CD4-positive, alpha-beta T cell treated with Interleukin-17A for 4 hours (primary cell): ENCODE measurements at places on chromosomes 11 and 22.

DNA sequence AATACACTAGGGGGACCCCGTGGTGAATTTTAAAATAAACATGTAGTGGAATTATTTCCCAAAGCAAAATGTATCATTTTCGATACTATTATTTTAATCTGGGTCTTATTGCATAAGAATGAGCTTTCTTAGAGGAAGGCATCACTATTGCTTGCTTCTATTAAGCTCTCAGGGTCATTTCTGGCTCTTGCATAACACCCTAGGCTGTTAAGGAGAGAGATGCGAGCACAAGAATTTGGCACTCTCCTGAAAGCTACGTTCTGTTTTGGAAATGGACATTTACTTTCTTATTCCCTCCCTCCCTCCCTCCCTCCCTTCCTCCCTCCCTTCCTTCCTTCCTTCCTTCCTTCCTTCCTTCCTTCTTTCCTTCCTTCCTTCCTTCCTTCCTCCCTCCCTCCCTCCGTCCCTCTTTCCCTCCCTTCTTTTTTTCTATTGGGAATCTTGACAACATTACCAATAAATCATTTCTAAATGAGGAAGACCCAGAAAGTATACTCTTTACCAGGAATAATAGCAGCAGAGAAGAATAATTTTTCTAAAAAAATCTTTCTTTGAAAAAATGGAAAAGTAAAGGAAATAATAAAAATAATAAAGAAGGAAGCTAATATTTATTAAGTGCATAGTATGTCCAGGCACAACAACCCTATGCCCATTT is 83.6 kb upstream of the BDNF start:
- DNase-seq = no peak

DNA sequence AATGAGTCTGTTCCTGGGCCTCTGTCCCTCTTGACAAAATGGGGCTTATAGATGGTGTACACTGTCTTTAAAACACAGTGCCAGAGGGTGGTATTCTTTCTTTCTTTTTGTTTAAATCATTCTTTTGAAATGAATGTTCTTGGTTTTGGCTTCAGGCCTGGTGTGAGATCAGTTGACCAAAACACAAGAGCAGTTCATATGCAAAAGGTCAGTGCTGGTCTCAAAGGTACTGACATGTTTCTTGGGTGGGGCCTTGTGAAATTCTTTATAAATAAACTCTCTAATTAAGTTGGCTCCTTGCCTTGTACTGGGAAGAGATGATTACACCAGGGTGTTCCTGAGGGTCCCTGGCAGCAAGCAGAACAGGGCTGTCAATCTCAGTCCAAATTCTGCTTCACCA is 110.0 kb downstream of the FBXO7 start:
- DNase-seq = no peak

GRCh38 chr11:10109806-10110205 is 184.2 kb downstream of the SBF2 start:
- DNase-seq = no peak

DNA sequence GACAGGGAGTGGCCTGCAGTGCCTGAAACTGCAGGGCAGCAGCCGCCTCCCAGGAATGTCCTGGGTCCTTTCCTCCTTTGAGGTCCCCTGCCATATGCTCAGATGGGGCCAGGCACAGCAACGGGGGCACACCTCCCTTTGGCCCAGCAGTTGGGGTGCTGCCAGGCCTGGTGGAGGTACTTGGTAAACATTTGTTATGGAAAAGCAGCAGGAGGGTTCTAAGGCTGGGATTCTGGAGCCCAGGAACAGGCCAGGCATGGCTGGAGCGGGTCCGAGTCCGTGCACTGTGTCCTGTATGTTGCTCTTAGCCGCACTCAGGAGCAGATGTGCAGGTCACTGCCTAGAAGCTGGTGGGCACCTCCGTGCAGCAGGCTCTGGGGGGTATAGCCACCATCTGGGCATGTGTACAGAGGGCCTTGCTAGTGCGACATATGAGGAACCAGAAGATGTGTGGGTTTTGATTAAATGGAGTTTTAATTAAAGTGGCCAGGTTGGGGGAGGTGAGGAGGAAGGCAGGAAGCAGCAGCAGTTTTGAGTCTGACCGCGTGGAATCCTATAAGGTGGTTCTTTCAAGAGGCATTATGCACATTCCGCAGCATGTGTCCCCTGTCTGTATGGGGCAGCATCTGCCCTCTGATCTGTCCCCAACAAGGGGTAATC is 1.5 kb downstream of the ADORA2A start:
- DNase-seq = peak; percentile 27

DNA sequence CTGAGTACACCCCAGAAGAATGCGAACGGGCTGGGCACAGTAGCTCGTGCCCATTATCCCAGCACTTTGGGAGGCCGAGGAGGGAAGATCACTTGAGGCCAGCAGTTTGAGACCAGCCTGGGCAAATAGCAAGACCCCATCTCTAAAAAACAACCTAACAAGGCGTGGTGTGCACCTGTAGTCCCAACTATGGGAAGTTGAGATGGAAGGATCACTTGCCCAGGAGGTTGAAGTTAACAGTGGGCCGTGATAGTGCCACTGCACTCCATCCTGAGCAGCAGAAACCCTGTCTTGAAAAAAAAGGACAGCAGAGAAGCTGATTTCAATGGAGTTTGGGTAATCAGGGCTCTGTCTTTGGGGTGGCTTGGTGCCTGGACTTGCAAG is 3.3 kb downstream of the RPLP2 start:
- DNase-seq = no peak

DNA sequence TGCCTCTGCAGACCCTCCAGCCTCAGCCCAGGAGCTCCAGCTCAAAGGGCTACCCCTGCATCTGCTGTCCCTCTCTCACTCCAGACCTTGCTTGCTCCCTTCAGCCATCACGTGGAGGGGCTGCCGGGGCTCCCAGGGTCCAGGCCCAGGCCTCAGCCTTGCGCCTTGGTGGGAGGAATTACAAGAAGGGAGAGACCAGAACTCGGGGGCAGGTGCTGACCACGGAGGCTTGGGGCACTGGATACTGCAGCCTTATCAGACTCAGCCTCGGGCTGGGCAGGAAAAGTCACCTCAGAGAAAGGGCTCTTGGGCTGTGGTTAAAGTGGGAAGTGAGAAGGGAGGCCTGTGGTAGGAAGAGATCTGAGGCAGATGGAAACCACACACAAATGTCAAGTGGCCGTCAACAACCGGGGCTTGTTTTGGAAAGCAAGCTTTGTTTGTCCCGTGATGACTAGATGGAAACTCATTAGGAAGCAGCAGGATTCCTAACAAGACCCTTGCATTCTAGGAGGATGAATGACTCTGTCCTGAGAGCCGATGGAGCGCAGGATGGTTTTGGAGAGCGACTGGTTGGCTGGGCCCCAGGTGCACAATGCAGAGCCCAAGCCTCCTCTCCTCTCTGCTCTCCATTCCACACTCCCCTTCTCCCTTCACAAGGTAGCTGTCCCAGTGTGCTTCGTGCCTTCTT is 1321.7 kb downstream of the TBC1D22A start:
- no peak for DNase-seq

DNA sequence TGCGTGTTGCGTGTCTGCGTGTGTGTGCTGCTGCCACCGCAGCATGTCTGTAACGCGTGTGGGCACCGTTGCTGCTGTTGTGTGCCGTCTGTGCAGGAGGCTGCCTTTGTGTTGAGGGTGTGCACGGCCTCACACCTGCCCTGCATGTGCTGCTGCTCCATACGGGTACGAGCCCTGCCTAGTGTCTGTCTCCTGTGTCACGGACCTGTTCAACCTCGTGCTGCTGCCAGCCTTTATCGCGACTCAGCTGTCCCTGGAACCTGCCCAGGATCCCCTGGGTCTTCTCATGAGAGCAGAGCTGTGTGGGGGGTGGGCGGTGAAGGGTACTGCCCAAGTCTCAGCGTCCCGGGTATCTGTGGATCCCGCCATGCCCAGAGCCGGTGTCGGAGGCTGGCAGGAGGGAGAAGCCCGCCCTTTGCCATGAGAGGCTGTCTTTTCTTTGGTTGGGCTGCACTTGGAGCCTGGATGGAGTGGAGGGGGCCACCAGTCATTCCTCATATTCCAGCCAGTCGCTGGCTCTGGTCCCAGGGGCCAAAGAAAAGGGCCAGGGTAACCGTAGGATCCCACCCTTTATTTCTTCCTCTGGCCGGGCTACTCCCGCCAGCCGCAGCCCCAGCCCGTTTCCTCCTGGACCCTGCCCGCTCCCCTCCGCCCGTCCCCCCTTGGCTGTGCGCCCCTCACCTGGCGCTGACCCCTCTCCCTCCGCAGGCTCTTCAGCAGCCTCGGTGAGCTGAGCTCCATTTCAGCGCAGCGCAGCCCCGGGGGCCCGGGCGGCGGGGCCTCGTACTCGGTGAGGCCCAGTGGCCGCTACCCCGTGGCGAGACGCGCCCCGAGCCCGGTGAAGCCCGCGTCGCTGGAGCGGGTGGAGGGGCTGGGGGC is 7.8 kb upstream of the ACR start:
- no peak for DNase-seq

DNA sequence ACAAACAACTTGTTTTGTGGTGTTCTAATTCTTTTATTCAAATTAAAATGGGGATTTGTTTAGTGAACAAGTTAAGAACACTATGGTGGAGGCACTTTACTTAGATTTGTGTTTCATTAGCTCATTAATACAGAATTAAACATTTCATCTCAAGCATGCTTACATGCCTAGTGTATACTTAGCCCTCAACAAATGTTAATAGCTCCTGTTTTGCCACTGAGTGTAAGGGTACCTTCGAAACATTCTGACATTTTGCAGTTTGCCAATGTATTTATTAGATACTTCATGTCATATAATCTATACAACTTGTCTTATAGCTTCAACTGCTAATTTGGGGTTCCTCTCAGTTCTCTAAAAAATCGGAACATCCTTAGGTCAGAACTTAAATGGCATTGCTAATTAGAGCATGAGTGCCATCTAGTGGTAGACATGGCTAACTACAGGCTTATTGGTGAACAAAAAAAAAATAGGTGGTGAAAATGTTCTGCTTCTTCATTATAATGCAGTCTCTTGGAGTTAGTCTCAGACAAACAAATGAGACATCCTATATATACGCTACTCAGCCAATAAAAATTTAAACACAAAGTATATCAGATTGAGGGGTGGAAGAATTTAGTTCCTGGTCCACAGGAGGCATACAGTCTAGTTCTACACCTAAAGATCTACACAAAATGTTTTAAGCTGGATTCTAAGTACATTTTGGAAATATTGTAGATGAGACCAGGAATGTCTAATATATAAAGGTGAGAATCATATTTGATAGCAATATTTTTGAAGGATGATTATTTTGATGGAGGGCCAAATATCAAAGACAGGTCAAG is 4.9 kb upstream of the CNTN5 start:
- no peak for DNase-seq

GRCh38 chr22:27997538-27997937 is 78.5 kb upstream of the PITPNB start:
- no peak for DNase-seq
